Activated B cell treated with CpG ODN at 0.5 μM for 24 hours (primary cell): ENCODE measurements at places on chromosomes 4 and X.

GRCh38 chr4:10983268-10983667 lies 298.7 kb upstream of the CLNK start:
- peak overlapping the region; percentile 25 for H3K4me3 ChIP-seq
- no peak for DNase-seq
- no peak overlapping the region for H3K27ac ChIP-seq
- peaks cover 25% of the 10 kb centered on the region for H3K4me1 ChIP-seq
- no peaks in the 10 kb centered on the region for H3K36me3 ChIP-seq
- H3K27me3 ChIP-seq: no peaks in the 10 kb centered on the region

GRCh38 chrX:77953302-77953701 lies 16.1 kb downstream of the PGAM4 start:
- H3K36me3 ChIP-seq: peaks cover 4% of the 10 kb centered on the region
- peaks cover 8% of the 10 kb centered on the region for H3K4me1 ChIP-seq
- no peak for DNase-seq
- H3K4me3 ChIP-seq: no peak overlapping the region
- H3K27ac ChIP-seq: no peak overlapping the region
- H3K27me3 ChIP-seq: no peaks in the 10 kb centered on the region

DNA sequence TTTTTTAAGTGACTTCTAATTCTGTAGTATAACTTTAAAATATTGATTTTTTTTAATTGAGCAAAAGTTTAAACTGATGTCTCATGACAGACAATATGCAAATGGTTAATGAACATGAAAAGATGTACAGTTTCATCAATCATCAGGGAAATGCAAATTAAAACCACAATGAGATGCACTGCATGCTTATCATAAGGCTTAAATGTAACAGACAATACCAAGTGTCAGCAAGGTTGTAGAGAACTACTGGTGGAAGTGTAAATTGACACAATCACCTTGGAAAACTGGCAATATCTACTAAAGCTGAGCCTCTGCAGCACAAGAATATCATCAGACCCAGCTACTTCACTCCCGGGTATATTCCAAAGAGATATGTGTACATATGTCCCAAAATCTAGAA lies 70.2 kb upstream of the DAPP1 start:
- no peak overlapping the region for H3K27ac ChIP-seq
- H3K36me3 ChIP-seq: no peaks in the 10 kb centered on the region
- no peak overlapping the region for H3K4me3 ChIP-seq

GRCh38 chr4:138259271-138259670 lies 17.1 kb upstream of the SLC7A11 start:
- no peak for DNase-seq
- H3K36me3 ChIP-seq: no peaks in the 10 kb centered on the region
- H3K27me3 ChIP-seq: no peaks in the 10 kb centered on the region
- no peak overlapping the region for H3K4me3 ChIP-seq
- H3K4me1 ChIP-seq: peaks cover 2% of the 10 kb centered on the region
- H3K27ac ChIP-seq: no peak overlapping the region

DNA sequence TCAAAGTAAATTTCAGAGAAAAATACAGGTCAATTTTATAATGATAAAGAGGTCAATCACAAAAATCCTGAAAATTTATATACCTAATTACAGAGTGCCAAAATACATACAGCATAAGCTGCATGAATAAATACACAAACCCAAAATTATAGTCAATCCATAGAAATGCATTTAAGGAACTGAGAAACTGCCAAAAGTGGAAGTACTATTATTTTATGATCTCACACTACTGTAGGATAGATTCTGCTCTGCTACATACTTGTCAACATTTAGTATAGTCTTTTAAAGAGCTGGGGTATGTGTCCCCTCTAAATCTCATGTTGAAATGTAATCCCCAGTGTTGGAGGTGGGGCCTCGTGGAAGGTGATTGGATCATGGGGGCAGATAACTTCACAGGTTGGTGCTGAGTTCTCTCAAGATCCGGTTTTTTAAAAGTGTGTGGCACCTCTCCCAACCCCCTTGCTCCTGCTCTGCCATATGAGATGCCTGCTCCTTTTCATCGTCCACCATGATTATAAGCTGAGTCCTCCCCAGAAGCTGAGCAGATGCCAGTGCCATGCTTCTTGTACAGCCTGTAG lies 31.8 kb downstream of the CHIC2 start:
- H3K27ac ChIP-seq: no peak overlapping the region
- peak overlapping the region; percentile 64 for H3K4me3 ChIP-seq
- H3K36me3 ChIP-seq: peaks cover 33% of the 10 kb centered on the region
- peaks cover 8% of the 10 kb centered on the region for H3K4me1 ChIP-seq
- no peaks in the 10 kb centered on the region for H3K27me3 ChIP-seq

GRCh38 chr4:67727124-67727850 lies 26.3 kb upstream of the UBA6 start:
- no peaks in the 10 kb centered on the region for H3K27me3 ChIP-seq
- H3K27ac ChIP-seq: no peak overlapping the region
- peaks cover 9% of the 10 kb centered on the region for H3K36me3 ChIP-seq
- no peak overlapping the region for H3K4me3 ChIP-seq
- DNase-seq: no peak
- no peaks in the 10 kb centered on the region for H3K4me1 ChIP-seq

- H3K36me3 ChIP-seq: peaks cover 24% of the 10 kb centered on the region
- H3K4me3 ChIP-seq: no peak overlapping the region
- DNase-seq: no peak
- no peak overlapping the region for H3K27ac ChIP-seq
Observed at GRCh38 chr4:139076016-139076744, 60.6 kb downstream of the NOCT start.

DNA sequence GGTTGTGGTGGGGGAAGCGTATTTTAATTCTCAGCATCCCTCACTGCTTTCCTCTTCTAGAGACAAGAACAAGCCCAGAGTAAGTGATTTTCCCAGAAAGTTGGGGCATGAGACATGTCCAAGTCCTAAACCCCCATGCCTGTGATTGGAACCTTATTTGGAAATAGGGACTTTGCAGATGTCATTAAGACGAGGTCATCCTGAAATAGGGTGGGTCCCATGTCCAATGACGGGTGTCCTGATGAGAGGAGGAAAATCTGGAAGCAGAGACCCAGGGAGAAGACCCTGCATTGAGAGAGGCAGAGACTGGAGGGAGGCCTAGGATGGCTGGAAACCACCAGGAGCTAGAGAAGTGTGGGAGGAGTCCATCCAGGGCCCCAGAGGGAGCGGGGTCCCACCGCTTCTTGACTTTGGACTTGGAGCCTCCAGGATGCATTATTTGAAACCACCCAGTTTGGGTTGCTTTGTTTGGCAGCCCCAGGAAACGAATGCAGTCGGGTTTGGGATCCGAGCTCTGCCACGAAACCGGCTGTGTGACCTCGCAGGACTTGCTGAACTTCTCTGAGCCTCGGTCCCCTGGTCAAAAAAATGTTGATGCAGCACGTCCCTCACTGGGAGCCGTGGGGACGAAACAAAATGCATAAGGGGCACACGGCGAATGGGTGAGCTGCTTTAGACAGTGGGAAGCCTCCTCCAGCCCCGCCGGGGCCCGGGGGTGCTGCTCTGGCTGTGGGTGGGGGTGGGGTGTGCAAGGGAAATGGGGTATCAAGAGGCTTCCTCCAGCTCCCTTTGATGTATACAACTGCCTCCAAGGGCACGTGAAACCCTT lies 113.9 kb downstream of the CPZ start:
- no peaks in the 10 kb centered on the region for H3K4me1 ChIP-seq
- H3K27ac ChIP-seq: no peak overlapping the region
- no peaks in the 10 kb centered on the region for H3K36me3 ChIP-seq
- H3K27me3 ChIP-seq: no peaks in the 10 kb centered on the region

DNA sequence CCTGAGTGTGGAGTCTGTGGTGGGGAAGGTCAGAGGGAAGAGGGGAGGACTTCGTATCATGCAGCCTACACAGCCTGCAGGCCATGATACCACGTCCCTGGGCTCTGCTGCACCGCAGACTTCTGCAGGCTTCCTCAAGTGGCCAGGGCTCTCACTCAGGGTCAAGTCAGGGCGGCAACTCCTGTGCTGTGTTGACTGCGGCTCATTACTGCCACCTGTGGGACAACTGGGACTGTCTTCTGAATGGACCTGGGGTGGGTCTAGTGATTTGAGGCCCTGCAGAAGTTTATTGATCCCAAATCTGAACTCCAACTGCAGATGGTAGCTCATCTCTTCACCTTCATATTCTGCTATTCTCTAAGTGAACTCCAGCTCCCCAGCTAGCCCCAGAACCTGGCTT lies 167.1 kb downstream of the NSUN7 start:
- H3K4me1 ChIP-seq: no peaks in the 10 kb centered on the region
- no peaks in the 10 kb centered on the region for H3K27me3 ChIP-seq
- no peak for DNase-seq
- H3K27ac ChIP-seq: no peak overlapping the region
